ENCODE measurements at places on chromosomes 2 and 18.

DNA sequence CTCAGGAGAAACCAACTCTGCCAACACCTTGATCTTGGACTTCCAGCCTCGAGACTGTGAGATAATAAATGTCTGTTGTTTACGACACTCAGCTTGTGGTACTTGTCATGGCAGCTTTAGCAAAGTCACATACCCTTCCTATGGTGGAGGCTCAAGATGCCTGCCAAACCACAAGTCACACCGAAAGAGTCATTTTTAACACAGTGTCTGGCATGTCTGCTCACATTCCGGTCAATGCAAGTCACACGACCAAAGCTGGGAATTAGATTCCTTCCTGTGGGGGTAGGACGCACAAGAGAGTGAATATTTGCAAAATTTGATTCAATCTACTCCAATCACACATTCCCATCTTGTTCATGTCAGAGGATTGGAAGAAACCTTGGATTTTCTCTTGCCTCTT, 24.6 kb downstream of the KCNE4 start:
- DNase-seq = no peak

DNA sequence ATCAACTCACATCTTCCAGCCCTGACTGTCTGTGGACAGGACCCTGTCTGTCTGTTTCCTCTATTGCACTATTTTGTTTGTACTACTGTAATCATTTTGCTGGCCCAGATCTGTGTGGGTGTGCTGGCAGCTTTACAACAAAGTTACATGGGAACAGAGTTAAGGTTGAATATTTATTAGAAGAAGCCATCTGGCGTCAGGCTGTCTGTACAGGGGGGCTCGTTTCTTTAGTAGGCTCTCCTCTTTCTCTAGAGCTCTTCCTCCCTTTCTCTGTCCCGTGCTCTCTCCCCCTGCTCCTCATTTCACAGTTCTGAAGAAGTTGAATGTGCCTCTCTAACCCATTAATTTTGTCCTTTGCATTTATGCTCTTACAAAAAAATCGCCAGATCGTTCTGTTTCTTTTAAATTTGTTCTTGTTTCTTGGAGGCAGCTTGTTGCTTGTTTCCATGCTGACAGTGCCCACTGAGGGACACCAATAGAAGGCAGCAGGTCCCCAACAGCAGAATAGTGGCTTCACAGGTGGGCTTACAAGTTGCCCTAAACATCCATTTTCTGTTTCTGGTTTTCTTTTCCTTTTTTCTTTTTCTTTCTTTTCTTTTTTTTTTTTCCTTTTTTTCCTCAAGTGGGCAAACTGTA, 315.2 kb upstream of the ZEB2 start:
- no peak for DNase-seq

- peak; percentile 75 for DNase-seq
Measured at GRCh38 chr18:48933578-48934414, 17.0 kb downstream of the SMAD7 start.

DNA sequence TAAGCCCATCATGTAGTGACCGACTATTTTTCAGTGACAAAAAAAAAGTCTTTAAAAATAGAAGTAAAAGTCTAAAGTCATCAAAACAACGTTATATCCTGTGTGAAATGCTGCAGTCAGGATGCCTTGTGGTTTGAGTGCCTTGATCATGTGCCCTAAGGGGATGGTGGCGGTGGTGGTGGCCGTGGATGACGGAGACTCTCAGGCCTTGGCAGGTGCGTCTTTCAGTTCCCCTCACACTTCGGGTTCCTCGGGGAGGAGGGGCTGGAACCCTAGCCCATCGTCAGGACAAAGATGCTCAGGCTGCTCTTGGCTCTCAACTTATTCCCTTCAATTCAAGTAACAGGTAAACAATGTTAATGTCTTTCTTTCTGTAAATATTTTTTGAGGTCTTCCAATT, at the start of gene CD28:
CD28 (plus strand) TSS at position 237 of the 400 bp plus-strand sequence; CDS start at position 295, 58 bp downstream.
- DNase-seq = no peak

GRCh38 chr2:196384729-196385128, 213.4 kb upstream of the STK17B start:
- DNase-seq = no peak

GRCh38 chr2:62597323-62597722, 91.3 kb upstream of the TMEM17 start:
- DNase-seq = no peak

GRCh38 chr2:24912523-24912922, 7.5 kb downstream of the ADCY3 start:
- no peak for DNase-seq

- no peak for DNase-seq
Measured at GRCh38 chr18:69813559-69813958, 134.1 kb downstream of the CD226 start.

DNA sequence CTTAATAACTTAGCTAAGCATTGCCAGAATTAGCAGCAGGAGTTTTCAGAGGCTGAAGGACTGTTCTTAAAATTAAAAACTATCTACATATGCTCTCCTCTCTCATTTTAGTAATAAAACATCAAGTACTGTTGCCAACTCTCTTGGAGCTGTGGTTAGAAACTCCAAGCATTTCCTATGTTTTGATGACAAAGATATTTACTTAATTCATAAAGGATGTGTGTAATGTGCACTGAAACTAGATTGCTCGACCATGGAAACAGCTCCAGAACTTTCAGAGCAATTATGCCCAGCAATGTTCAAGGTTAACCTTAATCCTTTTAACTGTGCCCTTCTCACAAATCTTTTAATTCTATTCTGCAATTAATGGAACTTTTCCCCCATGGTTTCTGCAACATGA, 8.4 kb downstream of the GRP start:
- no peak for DNase-seq

GRCh38 chr2:54659527-54659926, 63.9 kb upstream of the EML6 start:
- DNase-seq = no peak

GRCh38 chr2:238774071-238774470, 73.8 kb upstream of the TWIST2 start:
- DNase-seq = no peak

- no peak for DNase-seq
Measured at GRCh38 chr2:94762600-94762999, 108.6 kb upstream of the TEKT4 start.

DNA sequence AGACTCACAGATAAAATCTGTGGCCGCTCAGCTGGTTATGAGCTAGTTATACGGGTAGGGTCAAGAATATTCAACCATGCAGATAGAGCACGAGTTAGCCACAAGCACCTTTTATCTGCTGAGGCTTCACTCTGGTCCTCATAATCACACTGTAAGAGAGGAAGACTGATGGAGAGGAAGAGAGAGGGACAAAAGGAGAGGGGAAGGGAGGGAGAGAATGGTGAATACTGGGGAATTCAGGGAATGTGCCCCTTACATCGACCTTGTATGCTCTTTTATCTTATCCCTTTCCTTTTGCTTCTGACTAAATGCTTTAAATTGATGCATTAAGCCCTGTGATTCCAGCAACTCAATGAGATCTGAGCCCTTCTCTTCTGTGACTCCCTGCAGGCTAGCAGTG, 333.1 kb downstream of the DSEL start:
- no peak for DNase-seq

DNA sequence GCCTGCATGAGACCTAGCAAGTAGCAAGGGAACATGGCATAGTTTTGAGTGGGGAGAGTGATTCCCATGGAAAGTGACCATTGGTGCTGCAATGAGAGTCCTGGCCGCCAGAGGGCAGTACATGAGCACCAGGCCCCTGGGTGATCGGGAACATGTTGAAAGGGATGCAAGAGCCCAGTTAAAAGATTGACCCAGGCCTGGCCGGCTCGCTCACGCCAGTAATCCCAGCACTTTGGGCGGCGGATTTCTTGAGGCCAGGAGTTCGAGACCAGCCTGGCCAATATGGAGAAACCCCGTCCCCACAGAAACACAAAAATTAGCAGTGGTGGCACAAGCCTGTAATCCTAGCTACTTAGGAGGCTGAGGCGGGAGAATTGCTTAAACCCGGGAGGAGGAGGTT, 22.2 kb downstream of the FAP start:
- DNase-seq = peak; percentile 55

- peak; percentile 67 for DNase-seq
Measured at GRCh38 chr2:24054366-24055010, 4.9 kb downstream of the FKBP1B start.

DNA sequence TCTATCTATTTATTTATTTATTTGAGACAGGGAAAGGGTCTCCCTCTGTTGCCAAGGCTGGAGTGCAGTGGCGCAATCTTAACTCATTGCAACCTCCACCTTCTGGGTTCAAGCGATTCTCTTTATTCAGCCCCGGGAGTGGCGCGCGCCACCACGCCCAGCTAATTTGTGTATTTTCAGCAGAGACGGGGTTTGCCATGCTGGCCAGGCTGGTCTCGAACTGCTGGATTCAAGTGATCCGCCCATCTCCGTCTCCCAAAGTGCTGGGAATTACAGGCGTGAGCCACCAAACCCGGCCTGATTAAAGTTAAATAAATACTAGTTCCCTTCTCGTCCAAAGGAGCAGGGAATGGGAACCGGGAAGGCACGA, 4.2 kb upstream of the CTDSP1 start:
- DNase-seq = no peak

GRCh38 chr18:74597034-74597661, 522 bp upstream of the ZNF407 start:
- no peak for DNase-seq
